Activated T-cell treated with anti-CD3 and anti-CD28 coated beads, Interleukin-2, amount 50 U/mL, for 24 hours (primary cell): ENCODE measurements at places on chromosomes 2 and 18.

DNA sequence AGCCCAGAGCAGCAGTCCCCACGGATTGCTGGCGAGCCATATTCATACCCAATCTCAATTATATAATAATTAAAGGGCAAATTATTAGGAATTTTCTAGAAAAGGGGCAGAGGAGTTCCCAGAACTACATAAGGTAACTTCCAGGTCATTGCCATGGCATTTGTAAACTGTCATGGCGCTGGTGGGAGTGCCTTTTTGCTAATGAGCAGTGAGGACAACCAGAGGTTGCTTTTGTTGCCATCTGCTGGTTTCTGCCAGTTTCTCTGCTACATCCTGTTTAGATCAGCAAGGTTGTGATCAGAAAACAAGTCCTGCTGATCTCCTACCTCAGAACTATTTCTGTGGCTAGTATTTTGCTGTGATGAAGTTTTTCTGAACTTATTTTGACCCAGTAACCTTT, 159.8 kb upstream of the PIEZO2 start:
- no peaks in the 10 kb centered on the region for H3K36me3 ChIP-seq
- no peak overlapping the region for H3K27ac ChIP-seq
- DNase-seq = no peak
- peaks cover 8% of the 10 kb centered on the region for H3K27me3 ChIP-seq
- no peak overlapping the region for H3K4me3 ChIP-seq
- H3K4me1 ChIP-seq = peaks cover 6% of the 10 kb centered on the region

DNA sequence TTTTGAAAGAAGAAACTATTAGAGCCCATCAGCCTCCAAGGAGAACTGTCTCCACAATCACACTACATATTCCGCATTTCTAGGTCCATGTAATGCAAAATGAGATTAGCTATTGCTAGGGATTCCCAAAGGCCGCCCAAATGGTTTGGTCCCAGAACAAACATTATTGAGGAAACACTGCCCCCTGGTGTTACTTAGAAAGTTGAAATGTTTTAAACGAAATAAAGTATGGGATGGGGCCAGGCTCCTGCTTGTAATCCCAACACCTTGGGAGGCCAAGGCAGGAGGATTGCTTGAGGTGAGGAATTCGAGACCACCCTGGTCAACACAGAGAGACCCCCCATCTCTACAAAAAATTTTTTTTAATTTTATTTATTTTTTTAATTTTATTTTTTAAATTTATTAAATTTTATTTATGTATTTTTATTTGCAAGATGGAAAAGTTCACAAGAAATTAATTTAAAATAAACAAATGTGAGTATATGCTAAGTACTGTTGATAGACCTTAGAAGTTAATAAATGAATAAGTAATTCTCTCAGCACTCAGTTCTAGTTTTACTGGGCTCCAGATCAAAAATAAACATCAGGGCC, 5.5 kb downstream of the NHEJ1 start:
- H3K4me3 ChIP-seq = no peak overlapping the region
- no peak for DNase-seq

DNA sequence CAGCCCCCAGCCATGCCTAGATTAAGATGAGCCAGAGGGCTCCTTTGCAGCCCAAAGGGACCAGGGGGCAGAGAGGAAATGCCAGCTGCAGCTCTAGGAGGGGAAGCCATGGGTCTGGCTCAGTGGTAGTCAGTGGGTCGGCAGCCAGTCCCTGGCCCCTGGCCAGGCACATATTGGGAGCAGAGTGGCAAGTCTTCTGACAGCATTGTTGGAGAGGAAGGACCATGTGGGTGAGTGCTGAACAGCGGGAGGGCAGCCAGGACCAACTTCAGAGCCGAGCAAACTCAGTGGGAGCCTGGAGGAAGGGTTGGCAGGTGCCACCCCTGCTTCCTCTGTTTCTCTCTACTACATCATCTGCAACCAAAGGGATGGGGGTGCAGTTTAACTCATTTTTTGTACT, 140.5 kb upstream of the PELI1 start:
- DNase-seq = no peak
- no peak overlapping the region for H3K4me3 ChIP-seq
- no peaks in the 10 kb centered on the region for H3K36me3 ChIP-seq
- no peaks in the 10 kb centered on the region for H3K4me1 ChIP-seq

GRCh38 chr2:120741571-120742561, 6.2 kb downstream of the GLI2 start:
- peaks cover 7% of the 10 kb centered on the region for H3K4me1 ChIP-seq
- H3K27me3 ChIP-seq = peaks cover 71% of the 10 kb centered on the region
- no peaks in the 10 kb centered on the region for H3K36me3 ChIP-seq
- H3K4me3 ChIP-seq = no peak overlapping the region
- no peak overlapping the region for H3K27ac ChIP-seq
- DNase-seq = no peak

GRCh38 chr2:199997296-199997695, 41.9 kb downstream of the MAIP1 start:
- no peak overlapping the region for H3K4me3 ChIP-seq
- H3K36me3 ChIP-seq = no peaks in the 10 kb centered on the region
- no peaks in the 10 kb centered on the region for H3K4me1 ChIP-seq
- H3K27ac ChIP-seq = no peak overlapping the region

DNA sequence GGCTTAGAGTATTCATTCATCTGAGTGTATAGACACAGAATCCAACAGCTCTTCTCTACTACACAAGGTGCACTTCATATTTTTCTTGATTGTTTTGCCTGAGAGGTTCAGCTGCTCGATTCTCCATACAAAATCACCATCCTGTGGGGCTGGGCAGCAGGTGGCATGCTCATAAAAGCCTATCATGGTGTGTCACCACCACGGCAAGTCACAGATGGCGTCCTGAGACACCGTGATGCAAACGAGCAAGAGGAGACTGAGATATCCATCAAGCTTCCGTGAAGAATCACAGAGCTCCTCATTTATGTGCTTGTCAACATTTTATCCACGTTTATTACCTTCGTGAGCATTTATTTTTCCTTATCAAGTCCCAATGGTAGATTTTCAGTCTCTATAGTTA, 22.4 kb upstream of the NRP2 start:
- H3K27me3 ChIP-seq = no peaks in the 10 kb centered on the region
- H3K27ac ChIP-seq = no peak overlapping the region
- no peaks in the 10 kb centered on the region for H3K36me3 ChIP-seq

GRCh38 chr2:126436411-126436810, 219.5 kb upstream of the GYPC start:
- H3K27ac ChIP-seq = no peak overlapping the region
- H3K4me1 ChIP-seq = no peaks in the 10 kb centered on the region
- no peak overlapping the region for H3K4me3 ChIP-seq
- H3K36me3 ChIP-seq = no peaks in the 10 kb centered on the region
- no peak for DNase-seq

DNA sequence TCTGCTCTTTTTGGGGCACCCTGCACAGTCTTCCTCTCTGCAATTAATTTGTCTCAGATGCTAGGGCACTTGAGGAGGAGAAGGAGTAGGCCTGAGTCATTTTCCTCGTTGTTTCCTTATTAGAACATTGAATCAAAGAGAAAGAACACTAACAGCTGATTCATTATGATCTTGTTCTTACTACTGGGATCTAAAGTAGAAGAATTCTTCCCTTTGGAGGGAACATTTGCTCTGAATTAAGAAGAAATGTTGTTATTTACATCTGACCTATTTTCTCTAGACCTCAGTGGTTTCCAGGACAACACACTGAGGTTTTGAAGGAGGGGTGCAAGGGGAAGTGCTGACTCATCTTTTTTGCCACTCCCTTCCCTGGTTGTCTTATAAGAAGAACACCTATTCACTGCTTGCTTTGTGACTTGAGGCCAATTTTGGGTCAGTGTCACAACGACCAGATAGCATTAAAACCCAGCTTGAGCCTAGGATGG, 24.3 kb upstream of the STAT1 start:
- DNase-seq = no peak
- no peaks in the 10 kb centered on the region for H3K27me3 ChIP-seq
- peaks cover 73% of the 10 kb centered on the region for H3K36me3 ChIP-seq
- H3K4me3 ChIP-seq = peak overlapping the region; percentile 3
- H3K4me1 ChIP-seq = peaks cover 48% of the 10 kb centered on the region
- H3K27ac ChIP-seq = peak overlapping the region; percentile 88

GRCh38 chr18:13658436-13659204, 67.7 kb downstream of the FAM210A start:
- H3K27me3 ChIP-seq = no peaks in the 10 kb centered on the region
- peaks cover 22% of the 10 kb centered on the region for H3K36me3 ChIP-seq
- no peak for DNase-seq
- H3K4me1 ChIP-seq = peaks cover 13% of the 10 kb centered on the region
- no peak overlapping the region for H3K4me3 ChIP-seq
- peak overlapping the region; percentile 0 for H3K27ac ChIP-seq

DNA sequence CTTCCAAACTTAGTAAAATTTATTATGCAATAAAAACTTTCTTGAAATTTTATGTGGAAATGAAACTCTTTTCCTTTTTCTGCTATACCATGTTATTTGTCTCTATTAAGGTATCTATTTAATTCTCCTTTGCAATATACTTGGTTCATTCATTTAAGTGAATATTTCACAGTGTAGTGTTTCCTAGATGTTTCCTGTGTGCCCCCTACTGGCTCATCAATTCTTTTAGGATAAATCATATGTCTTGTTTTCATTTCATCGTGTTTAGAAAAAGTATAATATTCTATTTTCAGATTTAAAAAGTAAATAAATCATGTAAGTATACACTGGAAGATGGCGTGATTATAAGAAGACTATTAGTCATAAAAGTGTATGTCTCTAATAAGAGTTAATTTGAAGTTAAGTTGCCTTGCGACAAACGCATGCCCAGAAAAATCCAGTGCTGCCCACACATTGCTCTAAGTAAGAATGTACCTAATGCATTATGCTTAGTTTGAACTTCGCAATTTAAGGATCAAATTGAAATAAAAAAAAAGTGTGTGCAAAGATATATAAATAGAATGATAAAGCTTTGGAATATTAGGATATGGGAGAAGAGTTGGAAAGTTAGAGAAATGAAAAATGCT, 525.4 kb downstream of the KCNJ3 start:
- no peak for DNase-seq
- H3K36me3 ChIP-seq = no peaks in the 10 kb centered on the region
- H3K4me3 ChIP-seq = no peak overlapping the region

DNA sequence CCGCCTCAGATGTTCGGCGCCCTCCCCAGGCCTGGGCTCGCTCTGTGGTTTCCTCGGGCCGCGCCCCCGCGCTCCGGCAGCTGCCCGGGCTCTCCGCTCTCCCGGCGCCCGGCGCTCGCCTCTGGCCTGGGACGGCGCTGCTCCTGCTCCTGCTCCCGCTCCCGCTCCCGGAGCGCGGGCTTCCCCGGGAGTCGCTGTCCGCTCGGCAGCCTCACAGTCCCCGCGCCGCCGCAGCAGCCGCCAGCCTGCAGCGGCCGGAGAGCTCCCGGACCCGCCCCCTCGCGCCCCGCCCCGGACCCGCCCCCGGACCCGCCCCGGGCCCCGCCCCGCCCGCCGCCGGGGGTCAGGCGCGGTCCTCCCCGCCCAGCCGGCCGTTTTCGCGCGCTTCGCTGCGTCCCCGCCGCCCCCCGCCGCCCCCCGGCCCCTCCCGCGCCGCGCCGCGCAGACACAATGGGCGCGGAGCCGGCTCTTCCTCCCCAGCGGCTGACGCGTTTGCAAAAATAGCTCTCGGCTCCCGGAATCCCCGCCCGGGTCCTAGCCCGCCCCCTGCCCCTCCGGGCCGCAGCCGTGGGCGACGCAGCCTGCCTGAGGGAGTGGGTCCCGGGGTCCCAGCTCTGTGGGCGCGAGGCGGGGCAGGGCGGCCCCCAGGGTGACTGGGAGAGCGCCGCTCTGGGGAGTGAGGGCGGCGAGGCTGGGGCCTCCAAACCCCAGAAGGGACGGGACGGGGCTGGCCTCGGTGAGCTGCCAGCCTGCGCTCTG, at the start of gene ARL4C:
ARL4C (minus strand) TSS at position 247 of the 759 bp plus-strand sequence. CDS start 495 bp downstream, outside the sequence.
- peak within 1 kb of the TSS; percentile 87 for H3K27ac ChIP-seq
- H3K27me3 ChIP-seq = no peaks in the 10 kb centered on the region
- peak; percentile 83 for DNase-seq
- H3K4me3 ChIP-seq = peak within 1 kb of the TSS; percentile 90
- peaks cover 56% of the 10 kb centered on the region for H3K4me1 ChIP-seq

GRCh38 chr2:46066601-46067000, 230.6 kb upstream of the EPAS1 start:
- H3K4me3 ChIP-seq = no peak overlapping the region
- DNase-seq = no peak
- H3K27ac ChIP-seq = no peak overlapping the region
- no peaks in the 10 kb centered on the region for H3K36me3 ChIP-seq
- peaks cover 25% of the 10 kb centered on the region for H3K4me1 ChIP-seq

- H3K36me3 ChIP-seq = no peaks in the 10 kb centered on the region
- H3K27me3 ChIP-seq = no peaks in the 10 kb centered on the region
- no peak for DNase-seq
- H3K4me1 ChIP-seq = no peaks in the 10 kb centered on the region
- no peak overlapping the region for H3K4me3 ChIP-seq
- no peak overlapping the region for H3K27ac ChIP-seq
Measured at GRCh38 chr2:44077942-44078511, 82.2 kb upstream of the LRPPRC start.

- no peak overlapping the region for H3K4me3 ChIP-seq
- H3K27me3 ChIP-seq = no peaks in the 10 kb centered on the region
- no peaks in the 10 kb centered on the region for H3K4me1 ChIP-seq
- no peaks in the 10 kb centered on the region for H3K36me3 ChIP-seq
- H3K27ac ChIP-seq = no peak overlapping the region
Measured at GRCh38 chr2:57440437-57440836, 606.2 kb upstream of the VRK2 start.

GRCh38 chr2:40851661-40852060, 399.8 kb upstream of the SLC8A1 start:
- no peaks in the 10 kb centered on the region for H3K27me3 ChIP-seq
- H3K4me3 ChIP-seq = no peak overlapping the region
- no peaks in the 10 kb centered on the region for H3K36me3 ChIP-seq
- H3K4me1 ChIP-seq = no peaks in the 10 kb centered on the region
- no peak overlapping the region for H3K27ac ChIP-seq

GRCh38 chr18:57854726-57855125, 51.6 kb upstream of the ATP8B1 start:
- no peak for DNase-seq
- H3K4me1 ChIP-seq = no peaks in the 10 kb centered on the region
- no peak overlapping the region for H3K4me3 ChIP-seq
- H3K27me3 ChIP-seq = peaks cover 11% of the 10 kb centered on the region
- no peaks in the 10 kb centered on the region for H3K36me3 ChIP-seq

GRCh38 chr2:228407821-228408220, 226.3 kb upstream of the SPHKAP start:
- no peak overlapping the region for H3K4me3 ChIP-seq
- no peak overlapping the region for H3K27ac ChIP-seq
- no peaks in the 10 kb centered on the region for H3K36me3 ChIP-seq
- H3K27me3 ChIP-seq = no peaks in the 10 kb centered on the region

- H3K4me1 ChIP-seq = no peaks in the 10 kb centered on the region
- H3K36me3 ChIP-seq = no peaks in the 10 kb centered on the region
- H3K27ac ChIP-seq = no peak overlapping the region
- no peak overlapping the region for H3K4me3 ChIP-seq
- no peaks in the 10 kb centered on the region for H3K27me3 ChIP-seq
Measured at GRCh38 chr18:40531051-40531450, 1424.0 kb upstream of the PIK3C3 start.

- H3K4me1 ChIP-seq = no peaks in the 10 kb centered on the region
- H3K27ac ChIP-seq = no peak overlapping the region
- H3K36me3 ChIP-seq = no peaks in the 10 kb centered on the region
- H3K4me3 ChIP-seq = no peak overlapping the region
Measured at GRCh38 chr2:67320861-67321587, 76.1 kb upstream of the ETAA1 start.

GRCh38 chr2:144936442-144936841, 416.5 kb upstream of the ZEB2 start:
- H3K27me3 ChIP-seq = peaks cover 2% of the 10 kb centered on the region
- no peak for DNase-seq
- H3K27ac ChIP-seq = no peak overlapping the region
- H3K4me1 ChIP-seq = no peaks in the 10 kb centered on the region
- no peak overlapping the region for H3K4me3 ChIP-seq

- H3K36me3 ChIP-seq = peaks cover 16% of the 10 kb centered on the region
- no peak for DNase-seq
- peak overlapping the region; percentile 64 for H3K27ac ChIP-seq
- H3K4me1 ChIP-seq = peaks cover 17% of the 10 kb centered on the region
Measured at GRCh38 chr2:170972296-170973224, 43.5 kb downstream of the GORASP2 start.
